ENCODE measurements at places on chromosomes 4 and X.

DNA sequence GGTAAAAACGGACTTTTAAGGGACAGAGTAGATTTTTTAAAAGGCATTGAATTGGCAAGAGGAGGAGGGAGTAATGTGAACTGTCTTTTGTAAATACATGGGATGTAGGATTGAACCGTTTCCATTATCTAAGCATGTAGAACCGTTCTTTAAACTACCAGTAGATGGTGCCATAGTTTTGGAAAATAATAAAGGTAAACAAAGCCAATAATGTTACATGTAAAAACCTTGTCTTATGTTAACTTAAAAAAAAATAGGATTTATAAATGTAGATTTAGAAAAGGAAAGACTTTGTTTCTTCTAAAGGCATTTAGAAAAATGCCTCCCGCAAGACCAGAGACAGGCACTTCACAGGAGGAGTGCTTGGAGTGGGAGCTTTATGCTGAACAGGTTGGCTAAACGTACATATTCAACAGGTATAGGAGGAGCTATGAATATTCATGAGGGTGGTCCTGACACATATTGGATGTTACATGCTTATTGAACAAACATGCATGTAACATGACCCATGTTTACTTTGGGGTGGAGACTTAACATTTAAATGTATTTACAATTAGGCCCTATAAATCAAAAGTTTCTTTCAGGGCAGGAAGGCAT, 45.5 kb upstream of the FAM241A start:
- peak; percentile 71 for DNase-seq

- DNase-seq = no peak
Observed at GRCh38 chr4:123452616-123453015, 56.0 kb downstream of the SPRY1 start.

DNA sequence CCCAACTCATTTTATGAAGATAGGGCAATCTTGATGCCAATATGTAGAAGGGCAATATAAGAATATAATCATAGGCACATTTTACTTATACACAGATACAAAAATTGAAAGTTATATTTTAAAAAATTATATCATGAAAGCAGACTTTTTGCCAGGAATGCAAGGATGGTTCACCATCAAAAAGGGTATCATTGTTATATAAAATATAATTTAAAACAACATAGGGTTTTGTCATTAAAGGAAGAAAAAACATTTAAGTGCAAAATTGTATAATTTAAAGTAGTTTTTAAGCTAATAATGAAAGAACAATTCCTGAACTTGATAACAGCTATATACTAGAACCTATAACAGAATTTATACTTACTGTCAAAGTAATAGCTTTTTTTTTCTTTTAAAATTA, 15.9 kb downstream of the AREG start:
- no peak for DNase-seq

DNA sequence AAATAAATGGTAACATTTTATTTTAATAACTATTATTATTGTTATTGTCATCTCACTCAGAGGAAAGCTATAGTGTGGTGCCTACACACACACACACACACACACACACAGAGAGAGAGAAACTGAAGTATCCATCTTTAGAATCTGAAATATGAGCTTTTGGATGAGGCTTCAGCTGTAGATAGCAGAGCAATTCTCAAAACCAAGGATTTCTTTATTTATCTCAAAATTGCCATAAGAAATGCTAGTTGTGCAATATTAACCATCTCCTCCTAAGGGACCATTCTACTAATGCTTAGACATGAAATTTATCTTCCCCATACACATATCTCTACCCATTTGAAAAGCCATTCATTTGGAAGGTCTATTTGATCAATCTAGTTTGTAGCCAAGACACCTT, 50.1 kb upstream of the SGMS2 start:
- no peak for DNase-seq

GRCh38 chrX:132648895-132649294, 160.1 kb upstream of the MBNL3 start:
- DNase-seq = no peak

DNA sequence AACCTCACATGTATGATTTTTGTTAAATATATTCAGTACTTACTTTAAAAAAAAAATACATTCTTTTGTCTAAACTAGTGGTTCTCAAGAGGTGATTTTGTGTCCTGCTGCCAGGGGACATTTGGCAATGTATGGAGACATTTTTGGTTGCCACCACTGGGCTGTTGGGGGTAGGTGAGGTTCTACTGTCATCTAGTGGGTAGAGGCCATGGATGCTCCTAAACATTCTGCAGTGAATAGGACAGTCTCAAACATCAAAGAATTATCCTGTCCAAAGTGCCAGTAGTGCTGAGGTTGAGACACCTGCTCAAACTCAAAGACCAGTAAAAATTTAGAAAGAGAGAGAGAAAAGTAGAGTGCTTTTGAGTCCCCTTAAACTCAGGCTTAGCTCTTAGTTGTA, 32.9 kb upstream of the PGM2 start:
- DNase-seq = no peak

- DNase-seq = no peak
Observed at GRCh38 chr4:118889312-118889691, 648 bp downstream of the SYNPO2 start.

GRCh38 chr4:186759990-186760389, 36.3 kb upstream of the FAT1 start:
- DNase-seq = no peak

DNA sequence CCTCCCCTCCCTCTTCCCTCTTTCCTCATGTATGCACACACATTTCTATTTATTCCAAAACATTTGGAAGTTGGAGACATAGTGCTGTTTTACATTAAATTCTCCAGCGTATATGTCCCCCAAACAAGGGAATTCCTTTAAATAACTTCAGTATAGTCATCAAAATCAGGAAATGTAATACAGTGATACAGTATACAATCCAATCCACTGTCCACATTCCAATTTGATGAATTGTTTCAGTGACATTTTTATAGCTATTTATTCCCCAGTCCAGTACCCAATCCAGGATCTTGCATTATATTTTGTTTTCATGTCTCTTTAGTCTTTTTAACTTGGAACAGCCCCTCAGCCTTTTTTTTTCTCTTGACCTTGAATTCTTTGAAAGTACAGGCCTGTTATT, 233.0 kb downstream of the DKK2 start:
- DNase-seq = no peak

DNA sequence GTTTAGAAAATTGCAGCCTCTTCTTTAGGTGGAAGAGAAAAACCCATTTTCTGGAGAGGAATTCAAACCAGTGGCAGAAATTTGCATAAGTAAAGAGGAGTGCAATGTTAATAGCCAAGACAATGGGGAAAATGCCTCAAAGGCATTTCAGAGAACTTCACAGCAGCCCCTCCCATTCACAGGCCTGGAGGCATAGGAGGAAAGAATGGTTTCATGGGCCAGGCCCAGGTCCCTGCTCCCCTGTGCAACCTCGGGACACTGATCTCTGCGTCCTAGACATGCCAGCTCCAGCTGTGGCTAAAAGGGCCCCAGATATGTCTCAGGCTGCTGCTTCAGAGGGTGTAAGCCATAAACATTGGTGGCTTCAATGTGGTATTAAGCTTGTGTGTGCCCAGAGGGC, 161.8 kb upstream of the CENPE start:
- DNase-seq = no peak

- no peak for DNase-seq
Observed at GRCh38 chr4:181261279-181261678, 981.9 kb upstream of the TENM3 start.

DNA sequence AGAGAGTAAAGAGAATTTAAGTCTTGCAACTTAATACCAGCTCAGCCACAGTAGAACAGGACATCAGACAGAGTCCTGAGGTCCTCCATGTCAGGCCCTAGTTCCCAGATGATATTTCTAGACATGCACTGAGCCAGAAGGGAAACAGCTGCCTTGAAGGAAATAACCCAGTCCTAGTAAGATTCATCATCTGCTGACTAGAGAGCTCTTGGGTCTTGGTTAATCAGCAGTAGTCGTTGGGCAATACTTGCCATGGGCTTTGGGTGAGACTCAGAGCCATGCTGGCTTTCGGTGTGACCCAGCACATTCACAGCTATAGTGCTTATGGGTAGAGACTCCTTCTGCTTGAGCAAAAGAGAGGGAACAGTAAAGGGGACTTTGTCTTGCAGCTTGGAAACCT, 379.1 kb downstream of the AR start:
- DNase-seq = no peak

DNA sequence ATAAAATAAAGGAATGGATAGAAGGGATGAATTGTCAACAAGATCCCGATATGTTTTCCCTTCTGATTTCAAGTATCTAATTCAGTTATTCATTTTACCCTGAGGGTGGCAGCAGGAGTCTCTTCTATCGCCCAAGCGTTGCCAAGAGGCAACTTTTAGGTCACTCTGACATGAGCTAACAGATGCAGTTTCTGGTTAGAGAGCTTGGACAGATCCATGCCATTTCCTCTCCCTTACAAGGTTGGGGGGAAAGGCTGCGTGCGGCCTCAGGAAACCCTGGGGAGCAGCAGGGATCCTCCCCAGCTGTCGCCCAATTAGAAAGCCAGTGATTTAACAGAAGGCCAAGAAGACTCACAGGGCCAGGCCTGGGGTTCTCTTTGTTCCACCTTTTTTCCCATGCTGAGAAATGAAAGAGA, 35.3 kb upstream of the WAS start:
- peak; percentile 48 for DNase-seq

- no peak for DNase-seq
Observed at GRCh38 chrX:100363896-100364295, 46.2 kb downstream of the PCDH19 start.

DNA sequence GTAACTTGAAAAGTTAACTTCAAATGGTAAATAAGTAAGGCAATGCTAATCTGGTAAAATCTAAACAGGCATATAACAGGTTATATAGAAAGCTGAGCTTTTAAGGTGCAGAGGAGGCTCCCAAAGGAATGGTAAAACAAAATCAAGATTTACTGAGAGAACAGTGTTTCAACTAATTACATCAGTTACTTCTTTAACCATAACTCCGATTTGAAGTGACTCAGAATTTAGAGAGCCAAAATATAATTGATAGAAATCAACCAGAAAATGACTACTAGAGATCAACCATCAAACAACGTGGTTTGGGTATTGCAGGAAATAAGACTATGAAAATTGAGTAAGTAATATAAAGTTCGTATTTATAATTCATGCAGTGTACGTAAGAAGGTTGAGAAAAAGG, 6.9 kb downstream of the G3BP2 start:
- no peak for DNase-seq

- no peak for DNase-seq
Observed at GRCh38 chr4:123671636-123672404, 275.2 kb downstream of the SPRY1 start.
